ENCODE measurements at places on chromosomes 6 and 20.

GRCh38 chr6:42264162-42264851 lies 46.6 kb upstream of the MRPS10 start:
- no peak for DNase-seq

DNA sequence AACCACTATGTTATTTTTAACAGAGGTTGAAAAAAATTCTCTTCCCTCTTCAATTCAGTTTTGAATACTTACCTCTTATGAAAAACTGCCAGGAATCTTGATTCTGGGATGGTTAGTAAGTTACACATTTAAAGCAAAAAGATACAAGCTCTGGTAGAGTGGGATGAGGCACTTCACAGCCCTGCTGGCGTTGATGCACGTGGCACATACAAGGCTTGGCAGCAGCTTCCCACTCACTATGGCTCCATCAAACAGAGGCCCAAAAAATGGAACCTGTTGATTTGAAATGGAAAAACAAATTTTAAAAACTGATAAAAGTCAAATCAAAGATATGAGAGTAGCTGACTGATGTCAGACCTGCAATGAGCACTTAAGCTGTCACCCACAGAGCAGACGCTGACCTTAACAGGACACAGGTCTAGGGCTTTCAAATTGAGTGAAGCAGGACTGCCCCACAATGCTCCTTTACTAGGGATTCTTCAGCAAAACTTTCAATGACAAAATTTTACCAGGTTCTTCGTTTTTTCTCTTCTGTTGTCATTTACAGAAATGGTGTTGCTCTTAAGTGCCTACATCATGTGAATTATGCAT lies 104.9 kb downstream of the INSM1 start:
- no peak for DNase-seq

DNA sequence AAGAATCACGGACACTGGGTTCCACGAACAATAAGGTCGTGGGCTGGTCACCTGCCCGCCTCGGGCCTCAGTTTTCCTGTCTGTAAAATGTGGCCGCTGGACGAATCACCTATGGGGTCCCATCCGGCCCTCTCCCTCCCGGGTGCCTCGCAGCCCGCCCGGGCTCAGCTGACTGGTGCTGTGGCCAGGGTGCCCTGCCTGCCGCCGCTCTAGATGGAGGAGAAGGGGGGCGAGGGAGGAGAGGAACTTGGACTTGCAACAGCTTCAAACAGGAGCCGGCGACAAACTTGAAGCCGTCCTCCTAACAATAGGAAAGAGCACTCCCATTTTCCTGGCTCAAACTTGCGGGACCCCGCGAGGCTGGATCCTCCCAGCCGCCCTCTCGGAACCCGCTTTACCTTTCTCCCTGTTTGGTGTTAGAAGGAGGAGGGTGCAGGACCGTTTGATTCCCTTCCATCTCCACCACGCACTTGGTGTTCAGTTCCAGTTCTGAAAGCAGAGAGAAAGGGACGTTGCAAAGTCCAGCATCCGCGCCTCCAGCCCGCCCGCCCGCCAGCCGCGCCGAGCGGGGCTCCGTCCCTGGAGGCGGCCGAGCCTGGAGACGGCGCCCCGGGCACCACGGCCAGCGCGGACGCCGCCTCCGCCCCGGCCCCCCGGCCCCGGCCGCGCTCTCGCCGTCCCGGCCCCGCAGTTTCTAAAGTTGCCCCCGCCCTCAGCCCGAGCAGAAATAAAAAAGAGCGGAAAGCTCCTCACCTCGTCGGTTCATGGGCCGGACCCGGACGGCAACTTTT lies 584 bp downstream of the KIF13A start:
- DNase-seq, result peak; percentile 58

- DNase-seq, result peak; percentile 4
Observed at GRCh38 chr6:66496659-66497058, 789.6 kb upstream of the EYS start.

DNA sequence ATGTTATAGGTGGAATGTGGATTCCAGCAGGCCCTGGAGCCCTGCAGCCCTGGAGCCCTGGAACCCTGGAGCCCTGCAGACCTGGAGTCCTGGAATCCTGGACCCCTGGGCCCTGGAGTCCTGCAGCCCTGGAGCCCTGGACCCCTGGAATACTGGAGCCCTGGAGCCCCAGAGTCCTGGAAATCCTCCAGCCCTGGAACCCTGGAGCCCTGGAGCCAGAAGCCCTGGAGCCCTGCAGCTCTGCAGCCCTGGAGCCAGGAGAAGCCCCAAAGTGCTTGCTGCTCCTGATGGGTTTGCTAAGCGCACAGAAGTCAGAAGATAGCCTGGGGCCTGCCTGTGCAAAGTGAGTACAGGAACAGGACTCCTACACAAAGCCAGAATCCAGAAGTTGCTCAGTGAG lies 223.1 kb upstream of the PDE10A start:
- no peak for DNase-seq

Data from GM13977 (cell line).